Mucosa of descending colon (tissue), 3 donors: ENCODE measurements at places on chromosomes 11 and 22. TPM values are rescaled to one million over a fixed set of nuclear protein-coding genes. Genes with fewer than 3 reads are reported as not detected.

DNA sequence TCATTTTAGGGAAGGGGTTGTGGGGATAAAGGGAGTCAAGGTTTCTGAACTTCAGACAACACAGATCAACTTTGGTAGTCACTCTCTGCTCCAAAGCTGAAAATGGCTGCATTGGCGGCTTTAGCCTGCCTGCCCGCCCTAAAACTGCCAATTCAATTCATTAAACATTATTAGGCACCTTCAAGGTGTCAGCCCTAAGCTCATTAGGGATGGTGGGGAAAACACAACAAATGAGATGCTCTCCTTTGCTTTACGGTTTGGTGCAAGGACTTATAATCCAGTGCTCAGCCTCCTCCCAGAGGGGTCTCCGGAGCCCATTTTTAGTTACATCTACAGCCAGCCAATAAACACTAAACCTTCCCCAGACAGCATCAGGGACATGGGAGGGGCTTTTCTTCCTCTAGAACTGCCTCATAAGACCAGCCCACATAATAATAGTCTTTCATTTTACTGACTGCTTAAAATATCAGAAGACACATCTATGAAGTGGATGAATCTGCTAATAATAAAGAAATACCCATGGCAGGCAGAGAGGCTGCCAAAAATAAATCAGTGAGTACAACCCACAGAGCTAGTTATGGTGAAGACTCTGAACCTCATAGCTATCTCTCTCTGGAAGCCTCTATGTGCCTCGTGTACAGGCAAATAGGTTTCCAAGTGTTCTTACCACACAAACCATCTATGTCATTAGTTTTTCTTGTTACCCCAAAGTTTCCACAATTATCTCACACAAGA, 102.8 kb upstream of the NCAM1 start:
- DNase-seq: no peak

DNA sequence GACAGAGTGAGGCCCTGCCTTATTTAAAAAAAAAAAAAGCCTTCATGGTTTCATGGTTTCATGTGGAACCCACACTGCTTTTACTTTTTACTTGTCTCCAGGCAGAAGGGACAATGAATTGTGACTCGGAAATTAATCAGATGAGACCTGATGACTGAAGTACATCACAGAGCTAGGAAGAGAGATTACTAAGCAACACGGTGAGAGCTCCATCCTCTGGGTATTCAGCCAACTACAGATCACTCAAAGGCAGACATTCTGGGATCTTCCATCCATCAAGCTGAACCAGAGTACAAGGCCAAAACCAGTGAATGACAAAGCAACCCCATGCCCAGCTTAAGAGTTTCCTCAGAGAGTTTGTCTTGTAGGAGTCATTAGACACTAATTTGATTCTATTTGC, 433.2 kb downstream of the SOX6 start:
- no peak for DNase-seq

DNA sequence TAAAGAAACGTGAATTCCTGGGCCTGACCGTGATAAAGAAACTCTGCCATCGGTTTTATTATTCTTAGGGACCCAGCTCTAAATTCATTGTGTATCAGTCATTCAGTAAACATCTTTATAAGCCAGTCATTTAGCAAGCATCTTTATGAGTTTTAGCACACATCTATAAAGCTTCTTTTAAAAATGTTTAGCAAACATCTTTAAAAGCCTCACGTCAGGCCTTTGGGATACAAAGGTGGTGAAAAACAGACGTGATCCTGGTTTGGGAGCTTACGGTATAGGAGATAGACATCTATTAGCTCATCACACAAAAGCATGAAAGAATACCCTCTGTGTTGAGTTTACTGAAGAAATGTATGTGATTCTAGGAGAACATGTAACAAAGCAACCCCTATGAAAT, 320.2 kb downstream of the LARGE1 start:
- DNase-seq: no peak

DNA sequence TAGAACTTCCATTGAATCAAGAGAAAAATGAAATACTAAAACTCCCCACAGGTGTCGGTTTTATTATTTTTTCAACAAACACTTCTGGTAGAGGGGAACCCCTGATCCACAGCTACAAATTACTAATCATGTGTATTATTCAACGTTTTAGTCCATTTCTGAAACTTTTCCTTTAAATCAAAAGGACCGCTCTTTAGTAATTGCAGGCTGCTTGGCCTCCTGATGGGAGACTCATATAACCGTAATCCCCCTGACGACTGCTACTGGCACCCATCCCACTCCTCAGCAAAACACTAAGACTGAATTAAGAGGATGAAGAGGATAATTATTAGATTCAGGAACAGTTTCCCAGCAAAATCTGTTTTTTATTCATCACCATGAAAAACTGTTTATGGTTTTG, 46.4 kb downstream of the PAX6 start:
- DNase-seq: no peak

- DNase-seq: no peak
Measured at GRCh38 chr11:11020747-11021149, 162.9 kb upstream of the ZBED5 start.

DNA sequence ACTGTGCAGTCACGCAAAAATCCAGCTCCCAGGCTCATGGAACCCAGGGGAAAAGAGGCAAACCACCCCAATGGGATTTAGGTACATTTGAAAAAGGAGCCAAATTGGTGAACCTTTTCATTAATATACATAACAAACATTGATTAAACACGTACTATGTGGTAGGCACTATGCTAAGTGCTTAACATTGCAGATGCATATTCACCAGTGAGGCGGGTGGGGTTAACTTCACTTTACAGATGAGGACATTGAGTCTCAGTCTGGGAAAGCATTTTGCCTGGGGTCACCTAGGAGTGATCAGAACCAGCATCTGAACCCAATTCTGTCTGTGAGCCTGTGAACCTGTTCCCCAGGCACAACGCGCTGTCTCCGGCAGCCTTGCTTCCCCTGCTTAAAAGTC, 146.3 kb downstream of the COMMD9 start:
- no peak for DNase-seq

DNA sequence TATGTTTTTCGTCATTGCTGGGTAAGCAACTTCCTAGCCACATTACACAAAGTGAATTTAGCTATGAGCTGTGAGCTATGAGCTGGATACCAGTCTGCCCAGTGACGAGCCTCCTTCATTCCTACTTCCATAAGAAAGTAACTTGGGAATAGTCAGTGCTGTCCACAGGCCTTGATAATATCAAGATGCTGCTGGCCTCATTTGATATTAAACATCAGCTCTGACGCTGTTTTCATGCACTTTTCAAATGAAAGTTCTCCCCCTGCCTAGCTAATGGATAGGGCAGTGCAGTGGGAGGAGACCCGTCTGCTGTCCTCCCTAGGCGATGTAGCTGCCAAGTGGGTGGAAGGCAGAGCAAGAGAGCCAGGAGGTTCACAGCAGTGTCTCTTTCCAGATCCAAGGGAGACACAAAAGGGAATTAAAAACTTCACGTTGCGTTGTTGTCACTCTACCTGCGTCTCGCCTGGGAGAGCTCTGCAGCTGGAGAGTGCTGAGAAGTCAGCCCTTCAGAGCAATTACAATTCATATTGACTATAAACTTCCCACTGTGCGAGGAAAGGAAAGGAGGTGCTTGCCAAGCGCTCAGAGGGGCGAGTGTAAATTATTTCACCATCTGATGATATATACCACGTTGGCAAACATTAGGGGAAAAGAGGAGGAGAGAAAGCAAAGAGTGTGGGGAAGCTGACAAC, 861.4 kb downstream of the NTM start:
- no peak for DNase-seq

- no peak for DNase-seq
Measured at GRCh38 chr22:35258191-35258988, 1.1 kb downstream of the HMGXB4 start.

- no peak for DNase-seq
Measured at GRCh38 chr11:125304876-125305275, 140.3 kb downstream of the PKNOX2 start.

BCO2 gene
- 3.7 TPM for total RNA-seq

LGALS12 gene
- 0.29 TPM for total RNA-seq

APOA4 gene
- not detected for total RNA-seq

OR8H2 gene
- total RNA-seq: not detected

LIF gene
- 9.9 TPM for total RNA-seq
